ENCODE measurements at places on chromosomes 12 and 14.

DNA sequence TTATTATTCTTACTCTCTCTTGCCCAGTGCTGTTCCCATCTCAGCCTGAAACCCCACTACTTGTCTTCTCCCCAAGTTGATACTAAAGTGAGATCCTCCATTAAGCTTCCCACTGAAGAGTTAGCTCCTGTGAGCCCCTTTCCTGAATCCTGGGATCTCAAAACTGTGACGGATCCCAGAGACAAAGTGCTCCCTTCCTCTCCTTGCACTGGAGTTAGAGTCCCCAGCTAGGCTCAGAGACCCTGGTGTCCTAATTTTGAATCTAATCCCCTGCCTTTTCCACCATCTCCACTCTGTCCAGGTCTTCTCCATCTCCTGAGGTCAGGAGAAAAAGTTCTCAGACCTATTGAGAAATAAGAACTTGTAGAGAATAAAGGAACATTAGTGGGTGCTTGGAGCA lies 17.6 kb upstream of the TBX3 start:
- no peak for DNase-seq

- DNase-seq = no peak
These were observed 227.4 kb downstream of the CCDC59 start for GRCh38 chr12:82130762-82131161.

- DNase-seq = no peak
These were observed 1.4 kb upstream of the PKP2 start for GRCh38 chr12:32897687-32898573.

DNA sequence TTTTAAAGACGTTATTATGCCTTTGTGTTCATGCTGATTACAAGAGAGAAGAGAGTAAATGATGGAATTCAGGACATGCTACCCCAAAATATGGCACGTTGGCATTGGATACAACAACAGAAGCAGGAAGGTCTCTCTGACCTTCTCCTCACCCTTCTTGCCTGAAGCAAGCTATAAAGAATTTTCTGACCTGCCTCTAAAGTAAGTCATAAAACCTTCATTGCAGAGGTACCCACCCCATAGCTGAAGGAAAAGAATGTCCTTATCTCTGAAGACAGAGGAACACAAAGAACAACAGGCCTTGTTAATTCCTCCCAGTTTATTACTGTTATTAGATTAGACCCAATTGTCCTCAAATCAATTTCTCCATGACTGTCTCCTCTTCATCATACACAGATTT lies 176.2 kb downstream of the FBXL14 start:
- no peak for DNase-seq

GRCh38 chr12:42766026-42766425 lies 176.5 kb upstream of the PRICKLE1 start:
- DNase-seq = no peak

GRCh38 chr14:95522556-95522955 lies 6.1 kb upstream of the SYNE3 start:
- no peak for DNase-seq

- DNase-seq = no peak
These were observed 99.5 kb downstream of the EGLN3 start for GRCh38 chr14:33851366-33851765.

- DNase-seq = no peak
These were observed 149.4 kb downstream of the DICER1 start for GRCh38 chr14:95007921-95008320.

DNA sequence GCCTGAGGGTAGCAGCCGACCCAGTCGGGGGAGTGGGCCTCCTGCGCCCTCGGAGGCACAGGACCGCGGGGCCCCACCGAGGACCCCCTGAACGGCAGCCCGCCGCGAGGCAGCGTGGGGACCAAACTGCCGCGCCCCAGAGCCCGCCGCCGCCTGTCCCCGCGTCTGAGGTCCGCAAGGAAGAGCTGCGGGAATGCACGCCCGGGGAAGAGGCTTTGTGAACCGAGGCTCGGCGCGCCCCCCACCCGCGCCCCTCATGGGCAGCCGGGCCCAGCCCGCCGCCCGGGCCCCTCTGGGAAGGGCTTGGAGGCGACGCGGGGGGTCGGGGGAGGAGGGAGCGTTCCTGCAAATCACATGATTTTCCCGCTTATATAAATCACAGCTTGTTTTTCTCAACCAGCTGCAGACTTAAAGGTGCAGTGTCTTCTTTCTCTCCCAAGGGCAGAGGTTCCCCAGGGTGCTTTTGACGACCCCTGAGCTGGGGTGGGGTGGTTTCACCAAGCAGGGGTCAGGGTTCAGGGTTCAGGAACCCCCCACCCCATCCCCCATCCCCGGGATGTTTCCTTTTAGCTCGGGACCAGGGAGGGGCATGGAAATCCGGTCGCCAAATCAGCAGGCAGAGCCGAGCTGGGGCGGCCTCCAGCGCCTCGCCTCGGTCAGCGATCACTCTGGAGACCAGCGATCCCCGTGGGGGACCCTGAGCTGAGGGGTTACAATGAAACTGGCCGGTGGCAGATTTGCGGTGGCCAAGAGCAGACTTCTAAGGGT lies 44.7 kb upstream of the ATP23 start:
- DNase-seq = peak; percentile 75

GRCh38 chr14:56580221-56580711 lies 668 bp downstream of the TMEM260 start:
- DNase-seq = no peak

DNA sequence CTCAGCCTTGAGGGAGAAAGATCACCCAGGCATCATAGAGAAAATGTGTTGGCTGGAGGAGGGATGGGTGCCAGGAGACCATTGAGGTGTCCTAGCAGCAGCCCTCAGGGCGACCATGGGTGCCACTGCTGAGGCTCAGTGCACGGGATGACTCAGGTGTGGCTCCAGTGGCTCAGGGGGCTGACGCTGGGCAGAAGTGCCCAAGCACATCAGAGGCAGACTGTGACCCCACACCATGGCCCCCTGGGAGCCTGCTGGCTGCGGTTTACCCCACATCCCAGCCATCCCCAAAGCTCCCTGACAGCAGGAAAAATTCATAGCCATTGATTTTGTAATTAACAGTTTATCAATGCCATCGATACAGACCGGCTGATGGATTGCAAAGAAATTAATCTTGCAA lies 120.7 kb downstream of the ESRRB start:
- no peak for DNase-seq

GRCh38 chr12:53194973-53195372 lies 12.1 kb downstream of the ITGB7 start:
- DNase-seq = no peak

DNA sequence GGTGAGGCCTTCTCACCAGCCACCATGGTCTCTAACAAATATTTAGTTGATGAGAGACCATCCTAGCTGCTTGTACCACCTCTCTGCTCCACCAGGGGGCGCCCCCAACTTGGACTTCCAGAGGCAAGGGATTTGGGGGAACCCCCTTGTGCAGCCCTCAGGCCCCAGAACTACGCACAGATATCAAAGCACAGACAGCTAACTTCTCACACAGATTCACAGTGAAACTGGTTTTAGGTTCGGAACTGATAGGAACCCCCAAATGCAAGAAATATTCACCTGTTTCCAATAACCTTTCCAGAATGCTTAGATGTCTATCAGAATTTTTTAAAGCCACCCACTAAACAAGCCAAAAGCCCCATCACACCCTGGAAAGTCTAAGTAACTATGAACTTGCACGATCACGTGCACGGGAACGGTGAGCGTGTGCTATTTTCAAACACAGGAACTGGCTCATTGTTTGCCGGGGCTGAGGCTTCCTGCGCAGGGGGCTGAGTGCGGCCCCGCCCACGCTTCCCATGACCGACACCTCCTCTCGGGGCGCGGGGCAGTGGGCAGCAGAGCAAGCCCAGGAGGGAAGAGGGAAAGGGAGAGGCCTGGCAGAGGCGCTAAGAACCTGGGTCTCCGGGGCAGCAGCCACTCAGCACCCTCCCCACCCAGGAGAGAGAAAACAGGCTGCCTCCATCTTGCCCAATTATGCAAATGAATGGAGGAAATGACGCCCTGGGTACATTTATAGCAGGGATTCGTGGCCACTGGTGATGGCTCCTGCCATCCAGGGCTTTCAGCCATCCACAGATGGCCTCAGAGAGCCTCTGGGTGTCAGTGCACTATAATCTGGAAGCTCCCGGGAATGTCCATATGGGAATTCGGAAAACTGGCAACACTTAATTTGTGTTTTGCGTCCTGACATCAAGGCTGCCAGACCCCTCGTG lies 79.4 kb upstream of the GPR68 start:
- peak; percentile 68 for DNase-seq

- DNase-seq = peak; percentile 20
These were observed 304.8 kb upstream of the ATP2B1 start for GRCh38 chr12:90013409-90013808.

- DNase-seq = no peak
These were observed 313.5 kb downstream of the ITPR2 start for GRCh38 chr12:26519462-26519861.

- no peak for DNase-seq
These were observed 41.1 kb downstream of the KICS2 start for GRCh38 chr12:64180951-64181350.

DNA sequence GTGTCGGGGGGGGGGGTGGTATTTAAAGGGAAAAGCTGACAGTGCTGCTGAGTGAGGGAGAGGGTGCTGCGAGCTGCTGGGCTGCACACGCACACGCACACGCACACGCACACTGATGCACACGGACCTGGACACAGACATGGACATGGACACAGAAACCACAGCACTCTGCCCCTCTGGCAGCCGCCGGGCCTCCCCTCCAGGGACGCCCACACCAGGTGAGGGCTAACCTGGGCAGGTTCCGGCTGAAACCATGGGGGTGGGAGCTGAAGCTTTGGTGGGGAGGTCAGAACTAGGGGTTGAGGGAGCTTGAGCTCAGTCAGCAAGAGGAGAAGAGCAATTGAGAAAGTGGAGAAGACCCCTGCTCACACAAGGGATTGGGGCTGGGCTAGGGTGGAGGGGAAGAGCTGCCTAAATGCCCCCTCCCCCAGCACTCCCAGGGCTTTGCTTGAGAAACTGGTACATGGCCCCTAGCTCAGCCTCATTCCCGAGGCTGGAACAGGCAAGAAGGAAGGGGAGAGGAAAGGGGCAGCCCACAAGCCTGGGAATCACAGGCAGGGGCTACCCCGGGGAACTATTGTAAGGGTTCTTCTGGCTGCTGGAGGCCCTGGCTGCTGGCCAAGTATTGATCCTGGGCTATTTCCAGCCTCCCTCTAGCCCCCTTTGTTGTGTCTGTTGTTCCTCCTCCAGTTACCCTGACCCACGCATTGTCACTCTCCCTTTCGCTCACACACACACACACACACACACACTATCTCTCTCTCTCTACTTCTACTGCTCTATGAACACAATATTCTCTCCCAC lies at the start of gene REM2:
Gene REM2, plus strand, starts transcription at position 50 of the 804 bp plus-strand sequence. Its CDS starts 66 bp downstream, at position 116.
- peak; percentile 48 for DNase-seq

DNA sequence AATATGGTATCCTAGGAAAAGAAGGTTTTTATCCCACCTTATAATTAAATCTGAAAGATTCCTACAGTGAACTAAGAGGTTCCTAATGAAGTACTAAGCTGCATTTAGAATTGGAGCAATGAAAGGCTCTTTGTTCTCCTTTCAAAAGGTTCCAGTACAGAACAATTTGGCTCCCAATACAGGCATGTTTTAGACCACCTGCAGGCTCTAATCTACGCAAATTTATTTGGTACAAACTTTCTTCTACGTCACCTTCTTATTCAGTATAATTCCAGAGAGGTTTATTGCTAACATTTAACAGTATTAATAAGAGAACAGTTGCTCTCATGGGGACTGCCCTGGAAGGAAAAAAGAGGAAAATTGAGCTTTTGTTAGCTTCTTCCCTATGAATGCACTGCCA lies 37.6 kb upstream of the SLCO1C1 start:
- no peak for DNase-seq

DNA sequence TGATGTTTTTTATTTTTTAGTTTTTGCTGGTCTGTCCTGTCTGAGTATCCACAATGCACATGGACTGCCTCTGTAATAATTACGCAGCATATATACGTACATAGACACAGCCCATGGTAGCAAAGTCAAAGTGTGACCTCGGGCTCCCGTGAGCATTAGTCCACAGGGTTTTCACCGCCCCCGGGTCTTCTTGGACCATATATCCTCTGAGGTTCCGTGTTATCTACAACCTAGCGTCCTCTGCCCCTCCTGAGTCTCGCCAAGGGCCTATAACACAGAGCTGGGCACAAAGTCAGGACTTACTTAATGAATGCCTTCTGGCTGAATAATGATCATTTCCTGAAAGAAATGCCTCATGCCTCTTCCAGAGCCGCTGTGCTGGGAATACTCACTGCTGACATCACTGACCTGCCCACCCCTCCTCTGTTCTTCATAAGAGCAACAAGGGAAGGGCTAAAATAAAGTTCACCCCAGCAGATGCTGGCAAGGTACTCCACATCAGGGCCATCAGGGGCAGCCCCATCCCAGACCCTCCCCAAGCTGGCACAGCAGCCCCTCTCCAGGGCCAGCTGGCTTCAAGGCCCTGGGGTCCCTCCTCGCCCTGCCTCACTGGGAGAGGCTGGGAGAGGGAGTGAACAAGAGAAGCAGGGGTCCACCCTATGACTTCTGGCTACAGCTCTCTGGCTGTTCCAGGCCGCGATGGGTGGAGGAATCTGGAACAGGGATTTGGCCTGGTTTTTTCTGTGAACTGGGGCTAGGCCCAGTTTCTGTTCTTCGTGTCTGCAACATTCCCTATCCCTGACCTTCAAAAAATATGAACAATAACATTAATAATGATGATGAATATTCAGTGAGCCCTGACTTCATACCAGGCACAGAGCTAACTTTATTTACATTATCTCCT lies 7.9 kb downstream of the HDAC7 start:
- no peak for DNase-seq

DNA sequence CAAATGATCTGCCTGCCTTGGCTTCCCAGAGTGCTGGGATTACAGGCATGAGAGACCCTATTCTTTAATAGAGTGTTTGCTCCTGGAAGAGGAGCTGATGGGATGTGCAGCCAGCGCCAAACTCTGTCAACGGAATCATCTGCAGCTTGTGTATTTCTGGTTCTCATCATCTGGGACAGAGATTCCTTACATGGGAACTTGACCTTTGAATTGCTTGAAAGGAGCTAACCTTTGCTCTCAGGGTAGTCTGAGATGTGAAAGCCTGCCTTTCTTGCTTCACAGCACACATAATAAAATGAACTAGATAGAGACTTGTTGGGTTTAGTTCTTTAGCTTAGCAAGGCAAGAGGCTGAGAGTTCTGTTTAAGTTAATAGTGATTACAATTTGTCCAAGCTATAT lies 120.0 kb downstream of the OTOGL start:
- no peak for DNase-seq

GRCh38 chr12:53538209-53538689 lies 31.0 kb upstream of the NPFF start:
- DNase-seq = peak; percentile 80

- no peak for DNase-seq
These were observed 870 bp upstream of the HOXC13 start for GRCh38 chr12:53937596-53938325.

DNA sequence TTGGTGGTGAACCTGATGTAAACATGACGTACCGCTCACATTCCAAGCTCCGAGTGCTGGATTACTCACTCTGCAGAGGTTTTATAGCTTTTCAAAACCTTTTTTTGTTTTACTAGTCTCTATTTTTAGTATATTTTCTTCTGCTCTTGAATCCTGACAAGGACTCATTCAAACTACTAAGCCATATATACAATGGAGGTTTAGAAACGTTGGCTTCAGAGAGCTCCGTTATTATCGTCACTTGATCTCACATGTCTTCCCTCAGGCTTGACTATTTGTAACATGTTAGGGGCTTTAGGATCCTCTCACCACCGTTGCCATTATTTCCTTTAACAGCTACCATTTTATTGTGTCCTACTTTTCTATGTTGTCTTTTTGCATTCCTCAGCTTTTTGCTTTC lies 1321.5 kb upstream of the FLRT2 start:
- no peak for DNase-seq
